ENCODE measurements at places on chromosomes 2 and 18.
A peak's percentile ranks its signal among the peaks of the same experiment; 100 is the strongest.

GRCh38 chr2:53210538-53210937 lies 557.1 kb upstream of the CHAC2 start:
- no peak for DNase-seq

- no peak for DNase-seq
Observed at GRCh38 chr2:145351864-145352425, 832.0 kb upstream of the ZEB2 start.

DNA sequence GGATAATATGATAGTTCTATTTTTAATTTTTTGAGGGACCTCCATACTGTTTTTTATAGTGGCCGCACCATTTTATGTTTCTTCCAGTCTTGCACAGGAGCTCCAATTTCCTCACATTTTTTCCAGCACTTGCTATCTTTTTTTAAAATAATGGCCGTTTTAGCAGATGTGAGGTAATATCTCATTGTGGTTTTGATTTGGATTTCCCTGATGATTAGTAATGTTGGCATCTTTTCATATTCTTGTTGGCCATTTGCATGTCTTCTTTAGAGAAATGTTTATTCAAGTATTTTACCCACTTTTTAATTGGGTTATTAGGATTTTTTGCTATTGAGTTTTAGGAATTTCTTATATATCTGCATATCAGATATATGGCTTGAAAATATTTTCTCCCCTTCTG lies 29.9 kb upstream of the NAPG start:
- DNase-seq: no peak

DNA sequence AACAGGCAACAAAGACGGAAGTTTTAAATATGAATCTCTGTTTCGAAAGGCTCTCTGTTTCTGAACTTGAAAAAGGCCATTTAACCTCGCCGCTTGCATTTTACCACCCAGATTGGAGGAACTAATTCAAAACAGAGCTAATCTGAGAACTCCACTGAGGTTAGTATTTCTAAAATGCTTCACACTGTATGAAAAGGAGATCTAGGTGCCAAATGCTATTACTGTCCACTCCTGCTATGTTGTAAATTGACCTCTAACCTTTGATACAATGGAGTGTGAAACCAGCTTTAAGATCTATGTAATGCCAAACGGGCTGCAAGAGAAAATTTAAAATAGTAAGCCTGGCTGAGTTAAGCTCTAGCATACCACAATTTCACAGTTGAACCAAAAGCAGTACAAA lies 364.5 kb downstream of the IRS1 start:
- DNase-seq: no peak

- no peak for DNase-seq
Observed at GRCh38 chr2:227497158-227497557, 25.2 kb downstream of the AGFG1 start.

DNA sequence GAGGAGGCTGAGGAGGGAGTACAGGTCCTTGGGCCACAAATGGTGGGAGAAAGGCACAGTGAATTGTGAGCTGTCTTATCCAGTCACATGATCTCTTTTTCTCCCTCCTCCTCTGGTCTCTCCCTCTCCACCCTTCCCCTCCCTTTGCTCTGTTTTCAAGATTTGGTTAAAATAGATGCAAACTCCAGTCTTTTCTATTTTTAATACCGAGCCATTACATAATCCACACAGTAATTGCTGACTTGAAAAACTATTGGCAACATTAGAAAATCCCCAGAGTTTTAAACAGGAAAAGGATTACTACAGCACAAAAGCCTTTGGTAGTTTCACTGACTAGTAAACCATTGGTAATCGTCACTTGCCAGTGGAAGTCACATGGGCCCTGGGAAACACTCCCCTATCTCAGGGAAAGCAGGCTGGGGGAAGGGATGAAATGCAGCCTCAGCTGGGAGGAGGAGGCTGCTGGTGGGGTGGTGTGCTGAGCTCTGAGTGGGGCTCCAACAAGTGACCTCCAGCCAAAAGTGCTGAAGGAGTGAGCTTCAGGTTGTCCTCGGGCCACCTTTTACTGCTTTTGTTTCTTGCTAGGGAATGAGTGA lies 57.4 kb upstream of the PCBP1 start:
- peak; percentile 33 for DNase-seq

- peak; percentile 44 for DNase-seq
Observed at GRCh38 chr2:172931256-172931894, 144.3 kb upstream of the MAP3K20 start.

DNA sequence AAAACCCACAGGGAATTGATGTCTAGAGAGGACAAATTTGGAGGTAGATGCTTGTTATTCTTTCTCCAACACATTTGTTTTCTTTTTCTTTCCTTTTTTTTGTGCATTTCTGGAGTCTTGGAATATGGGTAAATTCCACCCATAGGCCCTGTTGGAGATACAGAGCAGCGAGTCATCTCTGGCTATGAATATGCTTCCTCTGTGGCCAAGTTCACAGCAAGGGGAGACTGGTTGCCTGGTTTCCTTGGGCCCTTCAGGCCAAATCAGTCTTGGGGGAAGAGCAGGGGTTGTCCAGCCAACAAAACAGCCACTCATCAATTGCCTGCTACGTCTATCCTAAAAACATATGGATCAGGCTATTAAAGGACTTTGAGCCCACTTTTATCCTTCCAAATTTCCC lies 27.5 kb downstream of the SP100 start:
- DNase-seq: no peak

GRCh38 chr18:72419914-72420313 lies 124.2 kb downstream of the CBLN2 start:
- DNase-seq: no peak

GRCh38 chr2:134712736-134713135 lies 6.1 kb downstream of the TMEM163 start:
- no peak for DNase-seq

DNA sequence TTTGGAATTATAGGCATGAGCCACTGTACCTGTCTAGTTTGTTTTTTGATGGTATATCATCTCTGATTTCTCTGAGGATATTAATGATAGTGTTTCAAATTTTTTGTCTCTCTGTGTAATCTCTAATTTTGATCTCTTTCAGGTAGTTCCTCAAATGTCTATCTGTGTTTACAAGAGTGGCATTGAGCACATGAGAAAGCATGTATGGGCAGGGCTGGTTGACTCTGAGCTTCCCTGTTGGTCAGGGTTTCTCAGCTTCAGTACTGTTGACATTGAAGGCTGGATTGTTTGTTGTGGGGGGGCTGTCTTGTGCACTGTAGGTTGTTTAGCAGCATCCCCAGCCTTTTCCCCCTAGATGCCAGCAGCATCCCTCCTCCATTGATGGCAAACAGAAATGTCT lies 79.9 kb downstream of the TMEM247 start:
- DNase-seq: no peak

GRCh38 chr2:153235516-153235915 lies 243.0 kb downstream of the RPRM start:
- DNase-seq: no peak

- no peak for DNase-seq
Observed at GRCh38 chr2:212938144-212938793, 213.1 kb downstream of the IKZF2 start.

- DNase-seq: no peak
Observed at GRCh38 chr18:74595431-74595830, 2.2 kb upstream of the ZNF407 start.

GRCh38 chr2:67641312-67642045 lies 244.3 kb downstream of the ETAA1 start:
- no peak for DNase-seq

GRCh38 chr2:135052997-135053474 lies 944 bp downstream of the RAB3GAP1 start:
- no peak for DNase-seq

DNA sequence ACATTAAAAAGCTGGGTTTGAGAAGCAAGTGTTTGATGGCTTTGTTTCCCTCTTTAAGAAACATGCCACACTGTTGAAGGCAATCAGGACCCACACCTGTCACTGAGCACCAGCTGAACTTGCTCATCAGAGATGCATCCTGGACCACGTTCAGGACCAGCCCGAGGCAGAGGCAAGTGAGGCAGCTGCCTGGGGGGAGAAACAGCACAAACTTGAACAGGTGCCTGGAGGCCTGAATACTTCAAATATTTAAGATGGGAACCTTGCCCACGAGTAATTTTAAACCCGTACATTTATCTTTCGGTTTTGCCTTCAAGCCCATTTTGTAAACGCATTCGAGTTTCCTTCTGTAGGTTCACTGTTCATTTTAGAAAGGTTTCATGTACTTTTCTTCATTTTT lies 421.3 kb downstream of the NYAP2 start:
- no peak for DNase-seq

DNA sequence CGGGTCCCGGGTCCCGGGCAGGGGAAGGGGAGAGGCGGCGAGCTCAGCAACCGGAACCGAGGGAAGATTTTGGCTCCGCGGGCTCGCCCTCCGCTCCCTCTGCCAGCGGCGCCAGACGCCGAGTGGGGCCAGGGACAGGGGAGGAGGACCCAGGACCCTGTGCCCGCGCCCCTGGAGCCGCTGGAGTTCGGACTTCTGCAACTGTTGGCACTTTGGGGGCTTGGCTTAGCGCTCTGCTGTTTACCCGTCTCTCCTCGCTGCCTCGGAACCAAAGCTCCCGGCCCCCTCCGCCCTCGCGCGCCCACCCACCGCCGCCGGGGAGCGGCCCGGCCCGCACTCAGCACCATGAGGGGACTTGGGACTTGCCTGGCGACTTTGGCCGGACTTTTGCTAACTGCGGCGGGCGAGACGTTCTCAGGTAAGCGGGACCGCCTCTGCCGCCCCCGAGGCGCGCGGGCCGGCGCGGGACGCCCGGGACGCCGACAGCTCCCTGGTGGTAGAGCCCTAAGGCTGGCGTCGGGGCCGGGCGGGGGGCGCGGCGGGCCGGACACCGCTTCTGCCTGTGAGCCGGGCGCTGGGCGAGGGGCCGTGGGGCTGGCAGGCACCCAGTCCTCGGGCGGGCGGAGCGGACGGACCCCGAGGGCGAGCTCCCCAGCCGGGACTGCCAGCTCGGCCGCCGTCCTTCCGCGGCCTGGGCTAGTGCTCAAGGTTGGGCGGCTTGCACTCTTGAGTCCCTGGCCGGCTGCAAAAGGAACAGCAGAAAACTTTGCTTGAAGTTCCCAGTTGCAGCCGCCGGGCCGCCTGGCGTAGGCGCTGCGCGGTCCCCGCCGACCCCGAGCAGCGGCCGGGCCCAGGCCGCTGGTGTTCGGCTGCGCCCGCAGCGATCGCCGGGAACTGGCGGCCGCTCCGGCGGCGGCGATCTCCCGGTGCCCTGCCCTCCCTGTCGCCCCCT lies 634 bp downstream of the PTPRM start:
- peak; percentile 59 for DNase-seq

GRCh38 chr18:10660179-10660884 lies 134.5 kb downstream of the NAPG start:
- no peak for DNase-seq

DNA sequence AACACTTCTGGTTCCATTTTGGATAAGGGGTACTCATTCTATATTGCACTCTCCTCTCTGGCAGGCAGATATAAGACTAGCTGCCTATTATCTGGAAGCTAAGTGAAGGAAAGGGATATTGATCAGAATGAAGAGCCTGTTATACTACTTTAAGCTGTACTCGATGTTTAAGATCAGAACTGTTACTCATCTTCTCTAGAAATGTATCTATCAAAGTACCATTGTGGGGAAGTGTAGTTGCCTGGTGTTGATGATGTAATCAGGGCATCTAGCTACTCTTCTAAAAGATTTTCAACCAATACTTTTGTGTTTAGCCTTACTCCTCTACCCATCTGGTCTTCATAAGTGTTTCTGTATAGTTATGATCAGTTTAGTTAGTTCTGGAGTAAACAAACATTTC lies 5.8 kb downstream of the CAMKMT start:
- DNase-seq: no peak

DNA sequence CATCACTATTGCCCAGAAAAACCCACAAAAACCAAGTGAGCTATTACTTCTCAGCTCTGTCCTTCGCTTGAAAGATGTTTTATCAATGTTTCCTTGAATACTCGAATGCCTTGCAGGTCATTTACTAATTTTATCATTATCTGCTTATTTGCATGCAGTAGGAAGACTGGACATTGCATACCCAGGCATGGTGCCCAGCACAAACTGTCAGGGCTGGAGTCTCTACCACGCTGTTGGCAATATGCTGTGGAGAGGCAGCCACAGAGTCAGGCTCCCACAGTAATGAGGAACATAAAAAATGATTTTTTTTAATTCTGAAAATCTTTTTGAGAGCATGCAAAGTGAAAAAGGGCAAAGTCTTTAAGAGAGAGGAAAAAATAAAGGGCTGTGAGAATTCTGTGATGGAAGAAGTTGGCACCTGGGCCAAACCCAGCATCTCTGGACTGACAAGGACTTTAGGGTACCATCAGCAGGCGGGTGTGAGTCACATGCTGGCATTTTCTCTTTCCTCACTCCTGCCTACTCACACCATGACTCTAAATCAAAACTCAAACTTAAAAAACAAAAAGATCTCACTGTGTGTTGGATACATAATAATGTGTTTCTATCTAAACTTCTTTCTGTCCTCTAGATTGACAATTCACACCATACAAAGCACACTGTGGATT lies 709.8 kb upstream of the FANCL start:
- no peak for DNase-seq

DNA sequence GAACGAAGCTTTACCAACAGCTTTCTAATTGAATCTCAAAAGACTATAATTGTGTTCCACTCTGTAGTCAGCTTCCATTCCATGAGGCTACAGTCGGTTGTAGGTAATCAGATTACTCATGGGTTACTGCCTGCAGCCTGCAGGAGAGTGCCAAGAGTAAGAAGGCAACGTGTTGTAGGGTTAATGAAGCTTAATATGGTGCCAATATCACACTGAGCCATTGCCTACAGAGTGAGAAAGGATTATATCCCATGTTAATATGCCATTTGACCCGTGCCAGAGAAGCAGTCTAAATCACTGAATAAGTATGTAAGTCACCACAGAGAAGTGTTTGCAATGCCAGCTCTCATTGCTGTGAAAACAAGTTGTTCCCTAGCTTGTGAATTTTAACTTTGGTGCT lies 734.5 kb upstream of the ACVR2A start:
- DNase-seq: peak; percentile 35

GRCh38 chr18:79058007-79058406 lies 11.2 kb upstream of the ATP9B start:
- no peak for DNase-seq

- no peak for DNase-seq
Observed at GRCh38 chr2:113300281-113300680, 21.6 kb upstream of the PAX8 start.

DNA sequence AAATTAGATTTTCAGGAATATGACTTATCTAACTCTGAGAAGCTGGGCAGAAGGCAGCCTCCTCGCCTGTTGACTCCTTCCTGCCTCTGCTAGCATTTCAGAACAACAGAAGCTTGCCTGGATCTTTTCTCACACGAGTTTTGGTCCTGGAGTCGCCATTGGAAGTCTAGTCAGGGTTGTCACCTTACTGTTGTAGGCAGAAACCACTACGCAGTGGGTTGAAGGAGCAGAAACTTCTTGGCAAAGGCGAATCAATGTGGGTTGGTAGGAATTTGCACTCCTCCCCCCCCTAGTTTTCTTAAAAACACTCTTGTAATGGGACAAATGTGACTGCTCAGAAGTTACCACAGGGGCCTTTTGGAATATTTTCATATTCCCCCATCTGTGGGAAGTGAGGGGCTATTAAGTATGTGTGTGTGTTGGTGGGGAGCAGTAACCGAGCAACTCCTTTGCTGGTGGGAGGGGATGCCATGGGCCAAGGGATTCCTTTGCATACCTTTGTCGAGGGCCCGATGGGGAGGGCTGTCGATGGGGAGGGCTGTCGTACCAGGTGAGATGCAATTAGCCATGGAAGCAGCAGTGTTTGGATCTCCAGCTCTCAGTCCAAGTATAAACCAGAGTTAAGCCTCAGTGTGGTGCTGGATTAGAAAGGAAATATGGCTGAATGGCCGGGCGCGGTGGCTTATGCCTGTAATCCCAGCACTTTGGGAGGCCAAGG lies 117.4 kb downstream of the FMNL2 start:
- DNase-seq: no peak

- DNase-seq: no peak
Observed at GRCh38 chr2:217868911-217869334, 133.9 kb downstream of the TNS1 start.

GRCh38 chr18:62745089-62745751 lies 29.9 kb downstream of the PHLPP1 start:
- no peak for DNase-seq

Measured in neuronal stem cell (in vitro differentiated cells).